ENCODE measurements at places on chromosomes 4 and X. TPM values are rescaled to one million over a fixed set of nuclear protein-coding genes. Genes with fewer than 3 reads are reported as not detected.

Gene SH3TC1
- 8.5 TPM for polyA plus RNA-seq

Gene PCDH18
- 25.9 TPM for polyA plus RNA-seq

Gene P2RY10
- not detected for polyA plus RNA-seq

Gene GPM6B
- 757 TPM for polyA plus RNA-seq

Gene TEC
- 1.1 TPM for polyA plus RNA-seq

Gene ZNF157
- polyA plus RNA-seq, result 2.6 TPM

Gene JCHAIN
- polyA plus RNA-seq, result not detected

DNA sequence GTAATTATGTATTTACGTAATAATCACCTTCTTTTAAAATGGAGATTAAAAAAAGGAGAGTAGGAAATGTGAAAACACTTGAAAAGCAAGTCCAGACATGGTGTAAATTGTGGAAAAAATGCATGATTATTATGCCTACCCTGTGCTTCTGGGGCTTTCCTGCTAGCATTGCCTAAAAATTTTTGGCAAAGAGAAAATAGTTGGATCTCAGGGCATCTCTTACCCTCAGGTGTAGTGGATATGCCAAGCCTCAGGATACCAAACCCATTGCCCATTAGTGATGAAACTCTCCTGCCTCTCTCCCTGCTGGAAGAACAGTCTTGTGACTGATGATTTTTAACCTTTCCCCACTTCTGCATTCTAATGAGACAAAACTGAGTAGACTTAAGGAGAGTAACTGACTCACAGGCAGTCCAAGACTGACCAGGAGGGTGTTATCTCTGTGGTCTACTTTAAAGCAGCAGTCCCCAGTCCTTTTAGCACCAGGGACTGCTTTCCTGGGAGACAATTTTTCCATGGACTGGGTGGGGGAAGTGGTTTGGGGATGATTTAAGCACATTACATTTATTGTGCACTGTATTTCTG lies 174.6 kb downstream of the ZNF330 start:
- no peak for DNase-seq

DNA sequence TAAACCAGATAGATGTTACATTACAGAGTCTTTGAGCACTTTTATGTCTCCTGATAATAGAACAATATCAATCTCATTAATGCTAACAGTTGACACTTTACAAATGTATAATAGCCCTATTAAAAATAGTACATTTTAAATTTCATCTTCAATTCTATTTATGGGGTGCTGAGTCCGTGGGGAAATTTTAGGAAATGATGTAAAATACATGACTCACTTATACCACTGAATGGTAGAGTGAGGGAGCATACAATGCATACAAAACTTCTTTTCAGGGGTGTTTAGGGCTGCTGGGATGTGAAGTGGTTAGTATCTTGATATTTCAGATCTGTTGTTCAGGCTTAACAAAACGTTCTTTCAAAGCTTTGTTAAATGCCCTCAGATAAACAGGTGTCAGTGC lies 696.2 kb downstream of the TRAM1L1 start:
- no peak for DNase-seq

DNA sequence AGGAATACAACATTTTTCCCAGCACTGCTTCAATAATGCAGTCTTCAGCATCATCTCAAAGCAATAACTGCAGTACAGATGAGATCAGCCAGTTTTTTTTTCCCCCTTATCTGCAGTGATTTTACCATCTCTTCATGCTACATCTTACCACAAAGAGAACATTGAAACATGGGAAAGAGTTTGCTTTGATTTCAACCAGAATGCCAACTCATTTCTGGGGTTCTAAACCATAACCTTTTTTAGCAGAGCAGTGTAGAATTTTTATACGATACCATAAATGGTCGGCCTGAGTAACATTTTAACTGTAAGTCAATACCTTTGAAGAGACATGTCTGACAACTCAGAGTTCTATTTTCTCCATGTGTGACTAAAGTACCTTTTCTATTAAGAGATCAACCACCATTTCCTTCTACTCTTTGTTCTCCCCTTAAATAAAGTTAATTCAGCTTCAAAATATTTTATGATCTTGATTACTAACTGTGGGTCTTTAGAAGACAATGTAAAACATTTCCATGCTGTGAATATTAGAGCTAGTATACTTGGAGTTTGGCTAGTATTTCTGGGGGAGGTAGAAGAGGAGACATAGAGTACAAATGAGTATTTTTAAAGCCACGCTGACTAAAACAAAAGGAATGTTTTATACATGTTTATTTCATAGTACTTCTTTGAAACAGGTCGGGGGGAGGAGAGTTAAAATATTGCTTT lies 69.1 kb downstream of the TET2 start:
- DNase-seq, result peak; percentile 17

- peak; percentile 15 for DNase-seq
Observed at GRCh38 chr4:59712470-59712869, 1487.7 kb upstream of the ADGRL3 start.

DNA sequence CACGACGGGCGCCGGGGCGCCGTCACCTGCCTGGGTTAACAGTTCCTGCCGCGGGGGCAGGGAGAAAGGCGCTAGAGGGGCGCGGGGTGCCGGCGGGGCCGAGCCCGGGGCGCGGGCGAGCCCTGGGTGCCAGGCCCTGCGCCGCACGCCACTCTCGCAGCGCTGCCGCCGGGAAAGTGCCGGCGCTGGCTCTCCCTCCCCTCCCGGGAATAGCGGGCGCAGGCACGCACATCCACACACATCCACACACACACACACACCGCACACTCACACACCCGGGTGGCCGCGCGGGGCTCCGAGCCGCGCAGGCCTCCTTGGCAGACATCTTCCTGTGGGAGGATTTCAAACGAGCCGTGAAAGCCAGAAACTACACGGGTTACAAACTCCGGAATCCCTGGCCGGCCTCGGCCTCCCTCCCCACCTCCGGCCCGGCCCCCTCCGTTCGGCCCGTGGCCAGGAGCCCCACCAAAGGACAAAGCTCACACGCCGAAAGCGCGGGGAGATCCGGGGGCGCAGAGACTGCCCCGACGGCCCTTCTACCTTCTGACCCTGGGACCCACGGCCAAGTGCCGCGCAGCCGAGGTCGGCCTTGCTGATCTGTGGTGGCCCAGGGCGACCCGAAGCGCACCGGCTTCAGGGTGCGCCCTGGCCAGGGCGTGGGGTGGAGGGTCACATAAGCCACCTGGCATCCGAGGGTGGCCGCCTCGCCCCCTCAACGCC lies 92.3 kb downstream of the BCOR start:
- no peak for DNase-seq

GRCh38 chr4:100736641-100737451 lies 219.0 kb upstream of the EMCN start:
- DNase-seq, result no peak

DNA sequence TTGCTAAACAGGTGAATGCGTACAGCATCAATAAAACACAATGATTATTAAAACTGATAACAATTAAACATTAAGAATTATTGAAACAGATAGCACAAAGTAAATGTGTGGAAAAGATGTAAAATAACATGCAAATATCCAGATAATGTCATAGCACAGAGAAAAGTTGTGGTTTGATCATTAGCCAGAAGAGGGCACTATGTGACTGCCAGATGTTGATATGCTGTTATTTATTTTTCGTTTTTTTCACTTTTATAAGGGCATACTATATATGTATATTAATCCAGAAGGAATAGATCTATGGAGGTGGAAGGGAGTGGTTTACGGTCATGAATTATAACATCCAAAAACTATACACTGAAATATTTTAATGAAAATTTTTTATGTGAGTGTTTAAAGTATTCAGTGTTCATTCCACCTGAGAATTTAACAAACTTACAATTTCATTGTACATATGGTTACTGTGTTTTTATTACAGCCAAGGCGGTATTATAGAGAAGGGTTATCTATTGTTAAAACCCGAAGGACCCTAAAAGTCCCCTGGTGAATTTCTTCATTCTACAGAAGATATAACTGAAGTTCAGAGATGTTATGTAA lies 211.9 kb upstream of the UGT8 start:
- no peak for DNase-seq

DNA sequence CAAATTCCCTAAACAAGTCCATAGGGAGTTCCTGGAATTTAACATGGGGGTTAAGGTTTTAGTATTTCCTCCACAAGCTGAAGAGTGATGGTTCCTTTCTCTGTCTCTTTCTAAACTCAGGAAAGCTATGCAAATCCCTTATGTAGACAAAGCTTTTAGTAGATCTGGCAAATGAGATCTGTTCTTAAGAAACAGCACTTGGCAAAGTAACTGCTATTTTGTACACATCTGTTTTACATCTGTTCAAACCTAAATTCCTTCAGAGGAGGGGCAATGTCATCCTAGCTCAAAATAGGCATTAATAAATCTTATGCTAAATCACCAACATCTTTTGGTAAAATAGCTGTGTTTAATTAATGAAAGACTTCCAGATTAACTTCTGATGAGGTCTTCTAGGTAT lies 137.8 kb upstream of the TBC1D9 start:
- no peak for DNase-seq

GRCh38 chr4:992297-993110 lies 700 bp downstream of the SLC26A1 start:
- DNase-seq, result no peak

DNA sequence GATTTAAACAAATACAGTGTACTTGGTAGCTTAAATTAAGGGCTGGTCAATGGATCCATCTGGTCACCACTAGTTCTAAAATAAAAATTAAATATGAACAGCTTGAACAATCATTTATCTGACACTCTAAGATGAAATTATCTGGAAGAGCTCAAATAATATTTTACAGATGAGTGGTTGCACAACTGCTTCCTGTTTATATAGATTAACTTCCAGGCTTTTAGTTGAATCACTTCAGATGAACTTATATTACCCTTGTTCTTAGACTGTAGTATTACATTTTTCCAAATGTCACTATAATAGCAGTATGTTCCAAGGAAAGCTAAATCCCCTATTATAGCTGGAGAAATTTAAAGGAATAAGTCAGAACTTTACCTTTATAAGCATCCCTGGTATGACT lies 92.4 kb upstream of the SMIM10 start:
- no peak for DNase-seq

GRCh38 chr4:149781150-149781549 lies 34.5 kb downstream of the IQCM start:
- no peak for DNase-seq

All from spinal cord (tissue), 10 donors.